ENCODE measurements at places on chromosomes 3 and 15.

DNA sequence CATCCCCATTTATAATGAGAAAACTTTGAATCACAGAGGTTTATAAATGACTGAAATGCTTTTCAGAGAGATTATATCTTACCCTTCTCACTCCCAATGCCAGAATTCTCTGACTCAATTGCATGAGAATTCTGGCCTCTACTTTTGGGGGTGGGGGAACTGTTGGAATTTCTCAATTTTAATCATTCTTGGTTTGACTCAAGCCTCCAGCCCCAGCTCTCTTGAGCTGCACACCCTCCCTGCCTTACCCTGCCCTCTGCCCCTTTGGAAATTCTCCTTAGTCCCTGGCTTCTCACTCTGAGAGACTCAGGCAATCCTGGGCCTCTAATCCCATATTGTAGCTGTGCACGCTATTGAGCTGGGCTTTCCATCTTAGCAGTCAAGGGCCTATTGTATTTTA is 44.2 kb downstream of the ZNF589 start:
- DNase-seq = no peak

DNA sequence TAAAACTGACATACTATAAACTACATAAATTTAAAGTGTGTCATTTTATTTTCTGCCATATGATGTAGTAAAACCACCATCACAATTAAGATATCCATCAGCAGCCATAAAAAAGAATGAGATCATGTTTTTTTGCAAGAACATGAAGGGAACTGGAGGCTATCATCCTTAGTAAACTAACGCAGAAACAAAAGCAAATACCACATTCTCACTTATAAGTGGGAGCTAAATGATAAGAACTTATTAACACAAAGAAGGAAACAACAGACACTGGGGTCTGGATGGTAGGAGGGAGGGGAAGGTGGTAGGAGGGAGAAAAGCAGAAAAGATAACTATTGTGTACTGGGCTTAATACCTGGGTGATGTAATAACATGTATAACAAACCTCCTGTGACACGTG is 24.6 kb downstream of the CCDC14 start:
- DNase-seq = no peak

DNA sequence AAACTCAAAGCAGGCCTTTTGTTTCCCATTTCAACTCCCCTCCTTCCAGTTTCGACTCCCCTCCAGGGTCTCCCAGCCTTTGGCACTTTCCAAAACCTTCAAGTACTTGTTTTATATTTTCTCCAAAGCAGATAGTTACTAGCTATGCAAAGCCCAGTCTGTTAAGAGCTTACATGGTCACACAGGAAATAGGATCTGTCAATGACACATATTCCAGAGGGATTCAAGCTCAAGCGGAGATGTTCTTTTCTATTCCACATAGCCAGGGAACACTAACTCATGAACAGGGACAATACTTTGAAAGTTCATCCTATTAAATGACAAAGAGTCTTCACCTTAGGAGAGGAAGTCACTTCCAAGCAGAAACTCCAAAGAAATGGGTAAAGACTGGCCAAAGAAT is 18.6 kb downstream of the SUCLG2 start:
- DNase-seq = no peak

DNA sequence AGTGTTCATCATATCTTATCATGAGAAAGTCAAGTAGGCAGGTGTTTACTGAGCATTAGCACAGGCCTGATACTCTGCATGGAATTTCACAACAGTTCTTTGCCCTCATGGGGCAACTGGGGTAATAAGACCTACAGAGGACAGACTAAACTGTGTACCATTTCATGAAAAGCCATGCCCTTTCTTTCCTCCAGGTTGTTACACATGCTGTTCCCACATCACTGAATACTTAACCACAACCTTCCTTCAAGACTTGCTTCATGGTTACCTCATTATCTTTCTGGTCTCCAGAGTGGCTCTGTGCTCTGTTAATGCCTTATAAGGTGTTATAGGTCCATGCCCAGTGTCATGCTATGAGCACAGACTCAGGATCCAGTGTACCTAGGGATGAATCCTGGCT is 28.2 kb upstream of the RSL24D1 start:
- no peak for DNase-seq

- DNase-seq = no peak
Observed at GRCh38 chr15:69232144-69232543, 66.6 kb upstream of the PAQR5 start.

Measured in foreskin melanocyte (primary cell).